Vagina (tissue), 2 donors: ENCODE measurements at places on chromosomes 16 and 17.
A peak's percentile ranks its signal among the peaks of the same experiment; 100 is the strongest.

- no peak for DNase-seq
These were observed 86.4 kb downstream of the N4BP1 start for GRCh38 chr16:48523415-48524204.

DNA sequence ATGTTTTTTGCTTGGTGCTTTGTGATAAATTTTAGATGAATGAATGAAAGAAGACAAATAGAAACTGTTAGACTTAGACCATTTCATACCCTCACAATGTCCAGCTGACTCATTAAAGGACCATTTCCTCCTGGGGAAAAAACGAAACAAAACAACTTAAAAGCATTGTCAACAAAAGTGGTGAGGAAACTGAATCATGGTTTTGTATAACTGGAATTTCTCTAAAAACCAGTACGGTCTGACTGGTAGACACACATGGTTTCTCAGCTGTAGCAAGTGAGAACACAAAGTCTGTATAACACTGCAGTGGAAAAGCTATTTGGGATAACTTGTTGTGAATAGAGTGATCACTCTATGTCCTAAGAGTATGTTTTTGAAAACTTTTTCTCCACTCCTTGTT, 5.3 kb upstream of the DDX52 start:
- DNase-seq, result no peak

GRCh38 chr16:58450590-58450989, 49.4 kb upstream of the NDRG4 start:
- DNase-seq, result no peak

DNA sequence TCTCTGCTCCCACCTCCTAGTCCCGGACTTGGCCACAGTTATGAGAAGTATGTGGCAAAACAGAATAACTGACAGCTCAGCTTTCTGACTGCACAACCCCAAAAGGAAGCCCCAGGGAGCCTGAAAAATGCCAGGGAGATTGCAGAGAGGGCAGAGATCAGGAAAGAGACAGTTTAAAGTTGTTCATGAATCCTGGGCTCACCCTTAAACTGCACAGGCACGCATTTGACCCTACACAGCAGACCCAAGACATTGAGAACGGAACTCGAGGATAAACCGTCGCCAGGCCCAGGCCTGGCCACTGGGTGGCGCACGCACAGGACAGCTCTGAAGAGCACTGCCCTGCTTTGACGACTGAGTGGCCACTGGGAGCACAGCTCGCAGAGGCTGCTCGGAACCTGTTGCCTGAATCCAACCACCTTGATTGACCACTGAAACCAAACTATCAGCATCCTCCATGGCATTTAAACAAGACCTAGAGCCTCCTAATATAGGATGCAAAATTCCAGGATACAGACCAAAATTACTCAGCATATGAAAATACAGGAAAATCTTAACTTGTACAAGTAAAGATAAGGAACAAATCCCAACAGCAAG, 114.0 kb downstream of the C16orf95 start:
- no peak for DNase-seq

DNA sequence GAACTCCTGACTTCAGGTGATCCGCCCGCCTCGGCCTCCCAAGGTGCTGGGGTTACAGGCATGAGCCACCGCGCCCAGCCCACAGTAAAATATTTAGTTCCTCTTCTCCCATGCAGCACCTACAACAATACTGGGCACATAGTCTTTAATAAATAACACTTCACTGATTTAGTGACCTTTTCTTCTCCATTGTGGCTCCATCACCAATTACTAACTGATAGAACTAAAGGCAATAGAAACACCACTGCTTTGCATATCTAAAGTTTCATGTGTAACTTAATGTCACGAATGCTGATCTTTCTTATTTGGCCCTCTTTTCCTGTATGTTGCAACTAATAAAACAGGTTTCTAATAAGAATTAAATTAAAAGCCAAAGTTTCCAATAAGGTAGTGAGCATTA, 38.9 kb downstream of the TRIM37 start:
- no peak for DNase-seq

DNA sequence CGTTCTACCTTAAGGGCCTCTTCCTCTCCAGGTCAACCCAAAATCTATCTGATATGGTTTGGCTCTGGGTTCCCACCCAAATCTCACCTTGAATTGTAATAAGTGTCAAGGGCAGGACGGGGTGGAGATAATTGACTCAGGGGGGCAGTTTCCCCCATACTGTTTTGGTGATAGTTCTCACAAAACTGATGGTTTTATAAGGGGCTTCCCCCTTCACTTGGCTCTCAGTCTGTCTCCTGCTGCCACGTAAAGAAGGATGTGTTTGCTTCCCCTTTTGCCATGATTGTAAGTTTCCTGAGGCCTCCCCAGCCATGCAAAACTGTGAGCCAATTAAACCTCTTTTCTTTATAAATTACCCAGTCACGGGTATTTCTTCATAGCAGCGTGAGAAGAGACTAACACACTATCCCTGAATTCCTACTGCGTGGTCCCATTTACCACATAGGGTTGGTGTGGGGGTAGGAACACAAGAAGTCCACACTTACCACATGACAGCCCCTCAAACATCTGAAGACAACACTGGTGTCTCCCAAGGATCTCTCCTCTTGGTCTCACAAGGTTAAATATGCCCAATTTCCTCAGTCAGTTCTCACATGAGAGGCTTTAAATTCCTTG, 8.2 kb downstream of the COTL1 start:
- DNase-seq, result no peak

- no peak for DNase-seq
These were observed 9.2 kb downstream of the NETO2 start for GRCh38 chr16:47134550-47134949.

DNA sequence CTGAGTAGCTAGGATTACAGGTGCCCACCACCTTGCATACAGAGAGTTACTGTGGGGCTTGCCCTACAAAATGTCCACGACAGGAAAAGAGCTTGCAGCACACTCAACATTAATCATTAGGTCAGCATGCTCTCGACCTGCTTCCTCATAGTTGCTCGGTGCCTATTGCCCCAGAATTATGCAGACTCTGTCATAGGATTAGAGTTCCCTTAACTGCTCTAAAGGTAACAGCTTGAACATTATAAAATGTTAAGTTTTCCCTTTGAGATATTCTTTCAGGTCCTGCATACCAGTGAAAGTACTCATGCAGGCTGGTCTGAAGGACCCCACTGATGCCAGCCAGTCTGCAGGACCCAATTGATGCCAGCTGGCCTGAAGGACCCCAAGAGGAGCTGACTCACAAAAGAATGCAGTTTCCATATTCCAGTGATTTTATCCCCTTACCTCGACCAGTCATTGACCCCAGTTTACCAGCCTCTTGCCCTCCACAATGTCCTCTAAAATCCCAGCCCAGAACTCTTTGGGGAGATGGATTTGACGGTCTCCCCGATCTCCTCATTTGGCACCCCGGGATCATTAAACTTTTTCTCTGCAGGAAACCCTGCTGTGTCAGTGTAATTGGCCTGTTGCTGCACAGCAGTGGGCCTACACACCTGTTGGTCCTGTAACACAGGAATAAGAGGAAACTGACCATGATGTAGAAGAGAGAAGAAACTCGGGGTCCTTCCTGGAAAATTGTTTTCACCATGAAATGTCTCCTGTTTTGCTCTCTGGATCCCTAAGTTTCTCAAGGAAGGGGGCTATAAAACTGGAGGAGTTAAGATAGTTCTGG, 10.6 kb downstream of the ICAM2 start:
- DNase-seq, result no peak

DNA sequence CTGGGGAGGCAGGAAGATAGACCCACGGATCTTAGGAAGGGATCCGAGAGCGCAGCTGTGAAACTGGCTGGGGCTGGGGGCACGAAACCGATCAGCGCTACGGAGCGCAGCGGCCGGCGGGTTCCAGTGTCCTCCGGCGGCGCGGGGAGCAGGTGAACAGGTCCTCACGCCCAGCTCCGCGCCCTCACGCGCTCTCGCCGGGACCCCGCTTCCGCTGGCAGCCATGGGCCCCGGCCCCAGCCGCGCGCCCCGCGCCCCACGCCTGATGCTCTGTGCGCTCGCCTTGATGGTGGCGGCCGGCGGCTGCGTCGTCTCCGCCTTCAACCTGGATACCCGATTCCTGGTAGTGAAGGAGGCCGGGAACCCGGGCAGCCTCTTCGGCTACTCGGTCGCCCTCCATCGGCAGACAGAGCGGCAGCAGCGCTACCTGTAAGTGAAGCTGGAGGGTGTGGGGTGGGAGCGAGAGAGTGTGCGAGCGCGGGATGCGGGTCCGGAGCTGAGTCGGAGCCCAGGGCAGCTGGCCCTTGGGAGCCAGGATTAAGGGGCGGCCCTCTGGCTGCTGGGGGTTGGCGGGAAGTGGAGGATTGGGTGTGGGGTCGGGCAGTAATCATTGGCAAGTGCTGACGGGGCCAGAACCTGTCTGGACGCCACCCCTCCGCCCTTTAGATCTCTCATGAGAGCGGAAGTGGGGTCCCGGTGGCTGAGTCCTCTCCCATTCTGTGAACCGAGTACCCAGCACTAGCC, 479 bp downstream of the ITGA3 start:
- DNase-seq, result no peak

- peak; percentile 62 for DNase-seq
These were observed 58.2 kb downstream of the PRKCB start for GRCh38 chr16:23893986-23894385.

DNA sequence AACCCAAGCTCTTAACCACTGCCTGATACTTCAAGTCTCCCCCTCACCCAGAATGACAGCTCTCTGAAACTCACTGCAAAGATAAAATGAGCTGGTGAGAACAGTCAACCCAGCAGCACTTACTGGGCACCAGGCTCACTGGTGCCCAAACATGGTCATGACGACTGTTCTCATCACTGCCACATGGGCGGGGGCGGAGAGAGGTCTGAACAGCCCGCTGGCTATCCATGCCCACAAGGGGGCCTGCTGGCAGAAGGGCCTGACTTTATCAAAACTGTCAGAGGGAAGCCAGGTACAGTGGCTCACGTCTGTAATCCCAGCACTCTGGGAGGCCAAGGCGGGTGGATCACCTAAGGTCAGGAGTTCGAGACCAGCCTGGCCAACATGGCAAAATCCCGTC, 4.0 kb downstream of the MYBBP1A start:
- no peak for DNase-seq

- no peak for DNase-seq
These were observed 2.2 kb downstream of the ZNF276 start for GRCh38 chr16:89723279-89724250.

DNA sequence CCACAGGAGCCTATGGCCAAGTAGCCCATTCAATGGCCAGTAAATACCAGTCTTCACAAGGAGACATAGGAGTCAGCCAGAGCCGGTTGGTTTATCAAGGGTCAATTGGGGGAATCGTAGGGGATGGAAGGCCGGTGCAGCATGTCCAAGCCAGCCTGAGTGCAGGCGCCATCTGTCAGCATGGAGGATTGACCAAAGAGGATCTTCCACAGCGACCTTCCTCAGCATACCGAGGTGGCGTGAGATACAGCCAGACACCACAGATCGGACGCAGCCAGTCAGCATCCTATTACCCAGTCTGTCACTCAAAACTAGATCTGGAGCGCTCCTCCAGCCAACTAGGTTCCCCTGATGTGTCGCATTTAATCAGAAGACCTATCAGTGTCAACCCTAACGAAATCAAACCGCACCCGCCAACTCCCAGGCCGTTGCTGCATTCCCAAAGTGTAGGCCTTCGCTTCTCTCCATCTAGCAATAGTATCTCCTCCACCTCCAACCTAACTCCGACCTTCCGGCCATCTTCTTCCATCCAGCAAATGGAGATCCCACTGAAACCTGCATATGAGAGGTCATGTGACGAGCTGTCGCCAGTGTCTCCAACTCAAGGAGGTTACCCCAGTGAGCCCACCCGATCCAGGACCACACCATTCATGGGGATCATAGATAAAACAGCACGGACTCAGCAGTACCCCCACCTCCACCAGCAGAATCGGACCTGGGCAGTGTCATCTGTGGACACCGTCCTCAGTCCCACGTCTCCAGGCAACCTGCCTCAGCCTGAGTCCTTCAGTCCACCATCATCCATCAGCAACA, 25.0 kb downstream of the CYB561 start:
- no peak for DNase-seq

- no peak for DNase-seq
These were observed 14.2 kb downstream of the CDRT4 start for GRCh38 chr17:15453246-15453645.

DNA sequence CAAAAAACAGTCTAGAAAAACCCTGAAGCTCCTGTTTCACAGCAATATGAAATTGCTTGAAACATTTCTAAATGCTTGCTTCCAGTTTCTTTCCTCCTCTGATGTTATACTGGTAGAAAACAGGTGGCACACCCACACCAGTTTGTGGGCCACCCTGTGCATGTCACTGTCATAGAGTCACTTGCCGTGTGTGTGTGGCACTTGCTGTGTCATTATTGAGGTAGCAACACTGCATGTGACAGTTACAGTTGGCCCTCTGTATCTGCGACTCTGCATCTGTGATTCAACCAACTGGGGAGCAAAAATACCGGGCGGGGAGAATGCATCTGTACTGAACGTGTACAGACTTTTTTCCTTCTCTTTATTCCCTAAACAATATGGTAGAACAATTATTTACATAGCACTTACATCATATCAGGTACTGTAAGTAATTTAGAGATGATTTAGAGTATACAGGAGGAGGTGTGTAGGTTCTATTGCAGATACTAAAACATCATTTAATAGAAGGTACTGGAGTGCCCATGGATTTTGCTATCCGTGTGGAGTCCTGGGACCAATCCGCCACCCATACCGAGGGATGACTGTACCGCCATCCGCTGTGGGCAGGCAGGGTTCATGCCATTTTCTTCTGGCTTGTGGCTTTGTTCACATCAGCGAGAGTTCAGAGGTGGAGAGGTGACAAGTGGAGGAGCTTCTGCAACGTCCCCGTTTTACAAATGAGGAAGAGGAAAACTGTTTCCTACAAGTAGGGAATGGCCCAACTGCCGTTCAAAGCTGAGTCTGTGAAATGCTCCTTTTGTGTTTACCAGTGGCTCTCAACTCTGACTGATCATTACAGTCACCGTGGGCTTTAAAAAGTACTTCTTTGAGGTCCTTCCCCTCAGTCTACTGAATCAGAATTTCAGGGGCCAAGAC, 373.7 kb downstream of the SNX29 start:
- no peak for DNase-seq

- DNase-seq, result no peak
These were observed 2.2 kb downstream of the TMEM132E start for GRCh38 chr17:34581446-34582184.

DNA sequence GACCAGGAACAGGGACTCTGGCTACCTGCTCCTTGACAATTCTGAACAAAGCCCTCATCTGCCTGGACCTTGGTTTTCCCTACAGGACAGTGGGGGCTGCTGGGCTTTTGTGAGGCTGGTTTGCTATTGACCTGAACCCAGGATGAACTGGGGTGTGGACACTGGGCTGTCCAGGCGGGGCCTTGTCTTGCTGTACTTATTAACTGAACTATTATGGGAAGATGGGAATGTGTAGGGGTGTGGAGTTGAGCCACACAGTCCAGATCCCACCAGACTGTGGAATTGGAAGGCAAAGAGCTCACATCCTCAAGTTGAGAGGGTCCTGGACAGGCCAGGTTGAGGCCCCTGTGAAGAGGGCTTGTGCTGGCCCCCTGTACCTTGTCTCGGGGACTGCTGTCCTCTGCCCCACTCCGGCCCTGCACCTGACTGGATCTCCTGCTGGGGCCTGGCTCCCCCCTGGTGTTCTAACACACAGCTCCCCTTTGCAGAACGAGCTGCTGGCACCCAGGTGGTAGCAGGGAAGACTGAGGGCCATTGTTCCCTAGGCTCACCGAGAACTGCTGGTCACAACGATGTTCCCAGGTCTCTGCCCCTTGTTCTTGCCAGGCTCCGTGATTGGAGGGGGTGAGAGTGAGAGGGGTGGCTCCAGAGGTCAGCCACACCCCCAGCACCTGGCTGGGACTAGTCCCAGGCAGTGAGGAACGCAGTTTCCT, 51.8 kb upstream of the CDC42EP4 start:
- no peak for DNase-seq
